Neural crest cell (in vitro differentiated cells): ENCODE measurements at places on chromosomes 4 and X.

- DNase-seq, result no peak
Observed at GRCh38 chr4:172650758-172651530, 517.7 kb upstream of the GALNT7 start.

GRCh38 chr4:97812768-97813167, 330.5 kb downstream of the STPG2 start:
- DNase-seq, result no peak

DNA sequence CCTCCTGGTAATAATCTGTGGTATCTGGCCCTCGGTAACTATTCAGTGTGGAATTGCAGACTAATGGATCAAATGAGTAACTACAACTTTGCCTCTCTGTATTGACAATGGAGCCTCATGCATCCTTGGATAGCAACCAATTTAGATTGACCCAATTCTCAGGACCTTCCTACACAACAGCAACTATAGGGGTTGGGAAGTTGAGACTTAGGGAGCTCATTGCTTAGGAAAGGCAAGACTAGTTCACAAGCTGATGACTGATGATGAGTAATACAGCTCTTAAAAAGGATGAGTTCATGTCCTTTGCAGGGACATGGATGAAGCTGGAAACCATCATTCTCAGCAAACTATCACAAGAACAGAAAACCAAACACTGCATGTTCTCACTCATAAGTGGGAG, 47.5 kb upstream of the KLHL13 start:
- no peak for DNase-seq

DNA sequence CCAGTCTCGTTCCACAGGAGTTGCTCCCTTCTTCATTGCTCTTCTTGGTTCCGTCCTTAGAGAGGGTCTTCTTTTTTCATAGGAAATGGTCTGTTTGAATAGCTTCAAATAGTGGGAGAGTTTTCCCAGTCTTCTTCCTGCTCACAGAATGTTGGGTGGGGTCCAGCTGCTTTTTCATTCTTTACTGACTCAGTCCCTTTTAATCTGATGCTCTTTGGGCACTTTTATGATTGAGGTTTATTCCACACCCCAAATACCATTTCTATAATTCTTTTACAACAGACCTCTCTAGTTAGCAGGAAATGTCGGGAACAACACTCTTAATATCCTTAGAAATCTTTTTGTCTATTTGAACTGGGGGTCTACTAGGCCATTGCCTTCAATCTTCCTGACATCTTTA, 239.5 kb downstream of the PRDM5 start:
- DNase-seq, result no peak

DNA sequence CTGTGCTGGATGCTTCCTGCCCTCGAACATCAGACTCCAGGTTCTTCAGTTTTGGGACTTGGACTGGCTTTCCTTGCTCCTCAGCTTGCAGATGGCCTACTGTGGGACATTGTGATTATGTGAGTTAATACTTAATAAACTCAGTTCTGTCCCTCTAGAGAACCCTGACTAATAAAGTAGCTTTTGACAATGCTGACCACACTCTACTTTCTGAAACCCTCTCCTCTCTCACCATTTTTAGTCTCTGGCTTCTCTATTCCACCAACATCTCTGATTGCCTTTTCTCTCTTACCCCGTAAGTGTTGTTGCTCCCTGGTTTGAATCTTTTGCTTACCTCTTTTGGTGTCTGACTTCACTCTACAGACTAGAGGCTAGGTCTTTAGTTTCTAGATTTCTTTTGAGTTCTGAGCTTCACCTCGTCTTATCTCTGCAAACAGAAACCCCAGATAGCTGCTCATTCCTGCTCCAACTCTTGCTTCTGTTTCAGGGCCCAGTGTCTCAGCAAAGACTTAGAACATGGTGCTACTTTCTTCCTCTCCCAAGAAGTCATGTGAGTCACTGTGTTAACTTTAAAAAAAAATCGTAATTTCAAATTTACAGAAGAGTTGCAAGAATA, 11.4 kb downstream of the TMSB4X start:
- DNase-seq, result no peak

DNA sequence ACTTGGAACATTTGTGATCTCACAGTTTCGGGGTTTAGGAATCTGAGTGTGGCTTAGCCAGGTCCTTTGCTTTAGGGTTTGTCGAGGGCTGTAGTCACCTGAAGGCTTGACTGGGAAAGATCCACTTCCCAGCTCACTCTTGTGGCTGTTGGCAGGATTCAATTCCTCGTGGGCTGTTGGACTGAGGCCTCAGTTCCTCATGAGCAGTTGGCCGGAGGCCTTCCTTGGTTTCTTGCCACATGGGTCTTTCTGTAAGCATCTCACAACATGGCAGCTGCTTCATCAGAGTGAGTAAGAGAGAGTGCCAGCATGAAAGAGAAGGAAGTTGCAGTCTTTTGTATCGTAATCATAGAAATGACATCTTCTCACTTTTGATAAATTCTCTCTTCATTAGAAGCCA, 11.1 kb downstream of the TXLNG start:
- no peak for DNase-seq

- DNase-seq, result no peak
Observed at GRCh38 chr4:23333556-23333945, 556.3 kb downstream of the PPARGC1A start.

- no peak for DNase-seq
Observed at GRCh38 chrX:70026112-70026850, 23.5 kb downstream of the AWAT2 start.

GRCh38 chr4:77126809-77127208, 30.2 kb upstream of the CCNG2 start:
- DNase-seq, result no peak

- DNase-seq, result no peak
Observed at GRCh38 chrX:65587616-65588526, 53.3 kb upstream of the LAS1L start.

DNA sequence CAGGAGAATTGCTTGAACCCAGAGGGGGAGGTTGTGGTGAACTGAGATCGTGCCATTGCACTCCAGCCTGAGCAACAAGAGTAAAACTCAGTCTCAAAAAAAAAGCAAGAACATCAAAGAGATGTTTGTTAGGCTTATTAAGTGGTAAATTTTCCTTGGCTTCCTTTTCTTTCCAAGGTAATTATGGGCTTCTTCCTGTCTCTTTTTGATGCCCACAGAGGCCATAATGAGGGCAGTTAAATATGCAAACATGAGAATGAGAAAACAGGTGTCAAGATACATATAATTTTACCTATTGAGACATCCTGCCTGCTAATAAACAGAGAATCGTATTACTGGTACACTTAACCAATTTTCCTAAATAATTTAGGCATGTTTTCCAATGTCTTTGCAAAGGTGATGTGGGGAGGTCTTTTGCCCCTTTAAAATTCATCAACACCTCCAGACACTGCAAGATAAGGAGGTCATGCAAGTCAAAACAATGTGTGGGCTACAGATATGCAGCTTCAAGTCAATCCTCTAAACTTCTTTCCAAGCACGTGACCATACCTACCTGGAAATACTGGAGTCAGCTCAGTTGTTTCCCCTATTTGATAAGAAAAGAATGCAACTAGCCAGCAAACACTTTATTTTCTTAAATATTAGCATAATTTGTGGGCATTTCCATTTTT, 2.7 kb downstream of the SLC39A8 start:
- DNase-seq, result no peak
